ENCODE measurements at places on chromosomes 4 and X. TPM values are rescaled to one million over a fixed set of nuclear protein-coding genes. Genes with fewer than 3 reads are reported as not detected.

Gene SMIM10
- total RNA-seq: 2.2 TPM

Gene CENPVL3
- total RNA-seq: not detected

Gene SLC10A4
- total RNA-seq: not detected

Gene KIF4A
- total RNA-seq: 13.9 TPM

Gene DCX
- total RNA-seq: not detected

Gene TEX13C
- total RNA-seq: not detected

Gene RAB40A
- total RNA-seq: not detected

Gene GATB
- 16.4 TPM for total RNA-seq

Gene TMEM47
- 36.2 TPM for total RNA-seq

Gene CACNA1F
- not detected for total RNA-seq

Gene ZNF732
- 1.1 TPM for total RNA-seq

Gene BMPR1B
- 0.21 TPM for total RNA-seq

Gene NKX3-2
- total RNA-seq: not detected
